ENCODE measurements at places on chromosomes 7 and 10. TPM values are rescaled to one million over a fixed set of nuclear protein-coding genes. Genes with fewer than 3 reads are reported as not detected.

DNA sequence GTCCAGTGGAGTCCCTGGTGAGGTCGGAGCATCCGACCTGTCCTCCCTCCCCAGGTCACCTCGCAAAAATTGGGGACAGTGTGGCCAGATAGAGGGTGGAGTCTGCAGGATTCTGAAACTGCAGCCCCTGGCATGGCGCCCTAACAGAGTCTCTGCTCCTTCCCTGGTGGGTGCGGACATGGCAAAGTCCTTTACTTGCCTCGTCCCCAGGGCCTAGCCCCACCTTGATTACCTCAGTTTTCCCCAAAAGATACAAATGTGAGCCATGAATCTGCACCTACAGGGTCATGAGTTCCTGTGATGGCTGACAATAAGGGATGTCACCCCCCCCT lies 47.7 kb downstream of the NPVF start:
- no peak for DNase-seq

DNA sequence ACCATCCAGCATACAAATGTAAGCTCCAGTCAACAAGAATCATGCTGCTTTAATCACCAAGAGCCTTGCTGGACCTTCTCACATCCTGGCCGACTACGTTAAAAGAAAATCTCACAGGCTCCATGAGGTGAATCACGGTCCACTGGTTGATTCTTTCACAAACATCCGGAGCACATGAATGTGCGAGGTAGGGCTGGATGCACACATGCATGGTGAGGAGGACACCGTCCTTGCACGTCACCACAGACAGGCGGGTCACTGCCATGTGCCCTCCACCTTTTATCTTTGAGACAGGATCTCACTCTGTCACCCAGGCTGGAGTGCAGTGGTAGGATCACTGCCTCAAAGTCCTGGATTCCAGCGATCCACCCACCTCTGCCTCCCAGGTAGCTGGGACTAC lies 265.1 kb downstream of the PARD3 start:
- no peak for DNase-seq

GRCh38 chr7:101567230-101567629 lies 61.9 kb downstream of the MYL10 start:
- DNase-seq: no peak

- no peak for DNase-seq
Measured at GRCh38 chr10:92751534-92751811, 61.7 kb downstream of the HHEX start.

GRCh38 chr7:33511778-33512177 lies 382.4 kb downstream of the BBS9 start:
- no peak for DNase-seq

DNA sequence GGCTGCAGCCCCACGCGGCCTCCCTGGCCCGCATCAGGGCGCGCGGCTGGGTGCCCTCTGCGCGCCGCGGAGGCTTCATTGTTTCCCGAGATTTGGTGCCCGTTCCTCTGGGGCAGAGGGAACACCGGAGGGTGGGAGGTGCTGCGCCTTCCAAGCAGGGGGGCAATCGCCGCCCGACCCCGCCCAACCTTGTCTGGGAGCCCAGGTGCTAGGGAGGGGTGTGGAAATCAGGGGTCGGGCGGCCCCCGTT lies 1.0 kb upstream of the NRP1 start:
- DNase-seq: no peak

CRHR2 gene
- not detected for total RNA-seq

All from activated naive CD8-positive, alpha-beta T cell treated with anti-CD3 and anti-CD28 coated beads, Interleukin-2, amount 10 ng/mL, durations not matched to agents 7 days and 5 days (primary cell).